Activated CD4-positive, alpha-beta T cell treated with anti-CD3 and anti-CD28 coated beads, Interleukin-2, amount 50 U/mL, for 24 hours (primary cell): ENCODE measurements at places on chromosomes 6 and 20.

GRCh38 chr20:45857882-45858216, 435 bp downstream of the ZSWIM3 start:
- DNase-seq: no peak

DNA sequence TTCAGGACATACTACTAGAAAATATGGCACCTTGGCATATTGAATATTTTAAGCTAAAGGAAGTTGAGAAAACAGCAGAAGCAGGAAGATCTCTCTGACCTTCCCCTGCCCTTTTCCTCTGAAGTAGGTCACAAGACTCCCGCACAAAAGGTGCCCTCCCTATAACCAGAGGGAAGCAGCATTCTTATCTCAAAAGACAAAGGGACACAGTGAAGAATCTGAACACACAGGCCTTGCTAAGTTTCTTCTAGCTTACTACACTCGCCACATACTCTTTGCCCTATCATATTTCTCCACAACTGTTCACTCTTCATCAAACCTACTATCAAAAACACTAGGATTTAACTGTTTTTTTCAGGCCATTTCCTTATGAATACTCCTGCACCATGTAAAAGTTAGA, 151.2 kb downstream of the ELOVL4 start:
- DNase-seq: no peak

DNA sequence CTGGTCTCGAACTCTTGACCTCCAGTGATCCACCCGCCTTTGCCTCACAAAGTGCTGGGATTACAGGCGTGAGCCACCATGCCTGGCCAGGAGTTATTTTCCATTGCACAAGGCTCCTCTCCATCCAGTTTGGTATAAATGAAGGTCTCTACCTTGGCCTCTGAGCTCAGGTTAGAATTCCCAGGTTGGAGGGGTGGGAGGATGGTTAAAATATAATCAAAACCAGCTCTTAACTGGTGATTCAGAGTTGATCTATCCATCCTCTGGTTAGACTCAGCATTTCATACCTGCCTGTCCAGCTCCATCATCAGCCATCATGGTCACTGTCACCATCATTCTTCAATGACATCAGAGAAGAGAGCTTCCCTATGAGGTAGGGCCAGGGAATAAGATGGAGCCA, 2.6 kb upstream of the SLC22A7 start:
- DNase-seq: no peak

- no peak for DNase-seq
Observed at GRCh38 chr20:23049201-23050075, at the start of gene THBD. TSS of gene THBD (minus strand) at chr20:23049672. CDS start at chr20:23049504, 168 bp downstream.

DNA sequence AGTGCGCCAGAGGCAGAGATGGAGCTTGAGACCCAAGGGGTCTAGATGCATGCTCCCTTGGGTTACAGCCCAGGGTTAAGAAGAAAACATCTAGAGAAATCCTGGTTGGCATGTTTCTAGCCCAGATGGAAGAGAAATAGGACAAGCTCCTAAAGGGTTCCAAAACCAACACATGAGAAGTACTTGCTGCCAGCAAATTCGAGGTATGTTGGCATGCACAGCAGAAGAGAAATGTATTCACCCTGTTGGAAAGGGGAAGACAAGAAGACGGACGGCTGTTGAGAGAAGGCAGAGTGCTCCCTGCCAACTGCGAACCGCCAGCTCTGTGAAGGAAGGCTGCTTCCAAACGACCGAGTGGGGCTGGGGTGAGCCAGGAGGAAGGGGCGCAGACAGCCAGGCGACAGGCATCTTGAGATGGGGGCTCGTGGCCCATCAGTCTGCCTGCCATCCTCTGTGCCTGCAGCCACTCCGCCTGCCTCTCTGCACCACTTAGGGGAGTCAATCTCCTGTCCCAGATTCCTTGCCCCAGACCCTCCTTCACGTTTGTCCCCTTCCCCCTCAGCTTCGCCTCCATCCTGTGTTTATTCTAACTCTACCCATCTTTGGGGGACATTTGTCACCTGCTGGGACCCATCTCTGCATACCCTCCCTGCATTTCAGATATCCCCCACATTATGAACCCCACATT, 249.2 kb downstream of the CDC5L start:
- DNase-seq: no peak

- DNase-seq: no peak
Observed at GRCh38 chr6:111944541-111944940, 71.3 kb upstream of the FYN start.

- no peak for DNase-seq
Observed at GRCh38 chr6:150592377-150592995, 7.2 kb upstream of the PLEKHG1 start.

- no peak for DNase-seq
Observed at GRCh38 chr20:63821811-63822210, 9.3 kb downstream of the ZBTB46 start.

- DNase-seq: no peak
Observed at GRCh38 chr6:41502917-41503671, 43.1 kb upstream of the FOXP4 start.

DNA sequence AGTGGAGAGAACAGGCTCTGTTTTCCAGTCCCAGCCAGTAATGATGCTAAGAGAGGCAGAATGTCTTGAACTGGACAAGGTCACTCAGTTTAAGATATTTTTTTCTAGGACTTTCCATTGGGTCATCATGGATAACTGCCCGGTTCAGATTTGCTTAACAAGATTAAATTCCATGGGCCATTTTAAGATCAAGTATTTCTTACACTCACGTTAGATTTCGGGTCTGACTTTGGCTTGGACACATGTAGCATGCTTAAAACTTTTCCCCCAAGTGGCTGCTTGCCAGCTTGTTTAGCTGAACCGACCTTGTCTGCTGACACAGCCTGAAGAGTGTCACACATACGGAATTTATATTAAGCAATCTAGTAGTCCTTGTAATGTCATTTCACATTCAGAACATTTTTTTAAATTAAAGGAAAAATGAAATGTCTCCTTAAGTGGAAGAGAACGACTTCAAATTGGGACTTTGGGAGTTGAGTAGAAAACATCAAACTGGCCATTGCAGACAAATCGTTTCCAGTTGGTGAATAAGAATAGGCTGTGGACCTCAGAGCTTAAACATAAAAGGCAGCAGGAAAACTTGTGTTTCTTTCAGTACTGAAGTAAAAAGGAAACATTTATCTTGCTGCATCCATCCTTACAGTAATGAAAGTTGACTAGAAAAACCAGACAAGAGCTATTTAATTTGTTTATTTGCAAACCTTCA, 29.0 kb downstream of the ARMC2 start:
- no peak for DNase-seq

DNA sequence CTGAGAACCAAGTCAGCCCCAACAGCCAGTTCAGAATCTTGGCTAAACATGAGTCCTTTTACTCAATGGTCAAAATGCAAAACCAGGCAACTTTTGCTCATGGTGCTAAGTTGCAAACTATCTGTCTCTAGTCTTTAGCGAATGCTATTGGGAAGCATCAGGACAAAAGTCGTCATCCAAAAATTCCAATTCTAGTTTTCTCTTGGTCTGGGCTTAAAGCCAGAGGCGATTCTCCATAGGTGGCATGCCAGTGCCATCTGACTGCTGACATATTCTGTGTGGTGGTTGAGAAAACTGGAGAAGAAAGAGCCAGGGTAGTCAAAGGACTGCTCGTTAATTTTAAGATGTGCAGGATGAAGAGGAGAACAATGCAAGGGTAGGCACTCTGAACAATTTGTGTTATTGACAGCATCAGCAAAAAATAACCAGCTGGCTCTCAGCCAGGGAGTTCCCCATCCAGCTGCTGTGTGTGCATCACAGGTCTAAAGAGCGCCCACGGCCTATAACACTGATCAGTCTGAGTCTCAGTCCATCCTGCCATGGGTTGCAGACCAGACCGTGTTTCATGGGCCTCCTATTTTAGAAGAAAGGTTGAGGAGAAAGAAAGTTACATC, 313.6 kb downstream of the ALDH8A1 start:
- no peak for DNase-seq

- DNase-seq: no peak
Observed at GRCh38 chr6:161458201-161458951, 184.5 kb upstream of the AGPAT4 start.

DNA sequence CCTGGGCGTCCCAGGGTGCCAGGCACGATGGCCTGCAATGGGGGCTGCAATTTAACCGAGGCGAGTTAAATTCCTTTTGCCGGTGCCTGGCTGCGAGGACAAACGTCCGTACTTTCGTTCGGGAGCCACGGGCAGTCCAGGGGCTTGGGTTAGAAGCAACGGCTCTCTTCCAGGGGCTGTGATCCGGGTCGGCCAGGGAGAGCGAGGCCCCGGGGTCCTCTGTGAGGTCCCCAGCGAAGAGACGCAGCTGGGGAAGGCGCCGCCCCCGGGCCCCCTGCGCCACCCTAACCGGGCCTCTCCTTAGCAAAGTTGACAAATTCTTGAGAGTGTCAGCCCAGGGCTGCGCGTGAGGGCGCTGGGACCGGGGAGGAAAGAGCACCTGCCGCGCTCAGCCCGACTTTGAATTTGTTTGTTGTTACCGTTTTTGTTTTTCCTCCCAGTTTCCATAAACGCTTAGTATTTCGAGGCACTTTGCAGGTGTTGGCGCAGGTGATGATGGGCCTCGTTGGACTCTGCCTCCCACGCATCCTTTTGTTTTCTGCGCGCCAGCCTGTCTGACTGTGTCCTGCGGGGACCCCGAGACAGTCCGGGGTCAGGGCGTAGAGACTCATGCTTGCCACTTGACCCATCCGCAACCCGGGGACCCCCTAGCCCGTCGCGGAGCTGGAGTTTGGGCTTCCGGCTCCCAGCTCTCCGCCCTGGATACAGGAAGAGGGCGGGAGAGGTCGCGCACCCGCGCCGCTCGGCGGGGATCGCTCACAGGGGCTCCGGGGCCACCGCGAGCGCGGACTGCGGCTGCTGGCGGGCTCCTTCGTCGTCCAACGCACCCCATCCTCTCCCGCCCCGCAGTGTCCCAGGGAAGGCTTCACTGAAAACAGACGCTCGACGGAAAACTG, 5.8 kb downstream of the OLIG3 start:
- DNase-seq: no peak

- no peak for DNase-seq
Observed at GRCh38 chr6:3296537-3296936, 37.8 kb downstream of the PSMG4 start.

DNA sequence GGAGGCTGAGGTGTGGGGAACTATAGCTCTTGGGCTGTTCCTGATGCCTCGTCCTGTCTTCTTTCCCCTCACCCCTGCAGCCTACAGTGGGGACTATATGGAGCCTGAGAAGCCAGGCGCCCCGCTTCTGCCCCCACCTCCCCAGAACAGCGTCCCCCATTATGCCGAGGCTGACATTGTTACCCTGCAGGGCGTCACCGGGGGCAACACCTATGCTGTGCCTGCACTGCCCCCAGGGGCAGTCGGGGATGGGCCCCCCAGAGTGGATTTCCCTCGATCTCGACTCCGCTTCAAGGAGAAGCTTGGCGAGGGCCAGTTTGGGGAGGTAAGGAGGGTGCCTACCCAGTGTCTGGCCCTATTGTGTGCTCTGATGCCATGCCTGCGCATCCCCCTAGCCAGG, 11.5 kb upstream of the GTF2H4 start:
- DNase-seq: no peak

DNA sequence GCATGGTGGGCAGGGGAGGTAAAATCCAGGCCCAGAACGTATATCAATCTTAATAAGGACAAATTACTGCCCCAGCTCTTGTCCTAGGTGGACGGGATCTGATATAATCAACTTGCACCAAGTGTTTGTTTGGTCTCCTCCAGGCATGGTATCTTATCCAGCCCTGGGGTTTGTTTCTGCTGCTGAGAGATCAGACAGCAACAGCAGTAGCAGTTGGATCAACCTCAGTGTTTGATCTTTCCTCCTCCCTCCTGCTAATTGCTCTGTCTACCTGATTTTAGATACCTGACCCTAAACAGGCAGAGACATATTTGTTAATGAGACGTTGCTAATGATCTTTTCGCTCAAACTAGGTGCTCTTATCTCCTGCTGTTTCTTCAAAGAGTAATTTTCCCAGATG, 100.4 kb upstream of the BACH2 start:
- DNase-seq: no peak

DNA sequence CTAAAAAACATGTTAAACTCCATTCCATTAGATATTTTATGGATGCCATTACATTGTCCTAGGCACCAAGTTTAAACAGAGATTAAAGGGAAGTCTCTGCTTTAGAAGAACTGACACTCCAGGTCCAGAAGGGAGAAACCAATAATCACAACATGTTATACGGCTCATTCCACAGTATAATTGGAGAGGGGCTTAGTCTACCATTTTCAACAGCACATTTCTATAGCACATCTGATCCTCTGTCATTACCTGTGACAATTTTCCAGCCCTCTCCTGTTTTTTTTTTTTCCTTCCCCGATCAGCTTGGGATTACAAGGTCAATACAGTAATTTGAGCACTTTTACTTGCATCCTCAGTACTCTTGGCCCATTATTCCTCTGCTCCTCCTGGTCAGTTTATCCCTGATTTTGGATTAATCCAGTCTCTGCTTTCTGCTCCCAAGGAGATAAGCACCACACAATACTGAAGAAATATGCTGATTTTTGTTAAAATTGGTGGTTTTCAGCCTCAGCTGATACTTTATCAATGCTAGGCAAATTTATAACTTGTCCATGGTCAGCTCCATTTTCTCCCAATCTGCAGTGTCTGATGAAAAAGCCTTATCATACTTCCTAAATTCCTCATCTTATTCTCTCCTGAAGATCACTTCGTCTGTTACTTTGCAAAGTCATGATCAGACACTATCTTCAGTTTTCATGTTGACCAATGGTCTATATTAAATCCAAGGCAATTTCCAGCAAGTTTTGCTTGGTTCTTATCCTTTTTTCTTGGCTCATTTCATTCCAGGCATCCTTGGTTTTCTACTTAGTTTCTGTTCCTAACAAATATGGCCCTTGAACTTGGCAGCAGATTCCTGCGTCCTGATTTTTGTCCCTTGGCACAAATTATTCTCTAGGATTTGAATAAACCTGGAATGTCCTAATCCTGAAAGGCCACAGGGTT, 30.8 kb upstream of the SYNCRIP start:
- no peak for DNase-seq

DNA sequence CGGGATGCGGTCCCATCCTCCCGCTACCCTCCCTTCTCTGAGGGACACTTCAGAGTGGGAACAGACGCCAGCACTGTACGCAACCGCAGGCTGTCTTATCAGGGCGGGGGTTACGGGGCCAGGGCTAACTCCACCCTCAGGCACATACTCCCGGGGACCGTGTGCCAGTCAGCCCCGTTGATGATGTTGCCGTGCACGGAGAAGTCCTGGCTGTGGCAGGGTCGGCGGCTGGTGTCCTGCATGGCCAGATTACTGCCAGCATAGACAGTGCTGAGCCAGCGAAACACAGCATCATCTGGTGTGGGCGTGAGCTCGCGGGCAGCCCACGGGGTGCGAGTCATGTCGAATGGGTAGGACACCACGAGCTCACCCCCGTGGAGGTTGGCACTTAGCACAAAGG, 5.0 kb downstream of the CPXM1 start:
- DNase-seq: no peak

DNA sequence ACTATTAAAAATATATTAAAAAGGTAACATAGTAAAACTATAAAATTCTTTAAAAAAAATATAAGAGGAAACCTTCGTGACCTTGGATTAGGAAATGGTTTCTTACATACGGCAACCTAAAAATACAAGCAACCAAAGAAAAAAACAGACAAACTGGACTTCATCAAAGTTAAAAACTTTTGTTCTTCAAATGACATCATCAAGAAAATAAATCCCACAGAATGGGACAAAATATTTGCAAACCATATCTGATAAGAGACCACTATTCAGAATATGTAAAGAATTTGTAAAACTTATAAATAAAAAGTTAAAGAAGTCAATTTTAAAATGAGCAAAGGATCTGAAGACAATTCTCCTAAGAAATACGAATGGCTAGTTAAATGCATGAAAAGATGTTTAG, 110.0 kb downstream of the ATG5 start:
- DNase-seq: no peak
